ENCODE measurements at places on chromosomes 4 and X.
A peak's percentile ranks its signal among the peaks of the same experiment; 100 is the strongest.

DNA sequence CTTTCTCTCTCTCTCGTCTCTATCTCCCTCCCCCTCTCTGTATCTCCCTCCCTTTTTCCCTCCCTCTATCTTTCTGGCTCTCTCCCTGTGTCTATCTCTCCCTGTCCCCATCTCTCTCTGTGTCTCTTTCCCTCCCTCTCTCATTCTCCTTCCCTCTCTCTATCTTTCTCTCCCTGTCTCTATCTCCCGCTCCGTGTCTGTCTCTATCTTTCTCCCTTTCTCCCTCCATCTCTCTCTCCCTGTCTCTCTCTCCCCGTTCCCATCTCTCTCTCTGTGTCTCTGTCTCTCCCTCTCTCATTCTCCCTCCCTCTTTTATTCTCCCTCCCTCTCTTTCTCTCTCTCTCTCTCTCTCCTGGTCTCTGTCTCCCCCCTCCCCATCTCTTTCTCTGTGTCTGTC, 22.9 kb downstream of the IL3RA start:
- DNase-seq = no peak

GRCh38 chr4:102759831-102760644, 730 bp downstream of the MANBA start:
- peak; percentile 40 for DNase-seq

GRCh38 chr4:33187035-33187434, 2466.9 kb downstream of the PCDH7 start:
- DNase-seq = peak; percentile 8

DNA sequence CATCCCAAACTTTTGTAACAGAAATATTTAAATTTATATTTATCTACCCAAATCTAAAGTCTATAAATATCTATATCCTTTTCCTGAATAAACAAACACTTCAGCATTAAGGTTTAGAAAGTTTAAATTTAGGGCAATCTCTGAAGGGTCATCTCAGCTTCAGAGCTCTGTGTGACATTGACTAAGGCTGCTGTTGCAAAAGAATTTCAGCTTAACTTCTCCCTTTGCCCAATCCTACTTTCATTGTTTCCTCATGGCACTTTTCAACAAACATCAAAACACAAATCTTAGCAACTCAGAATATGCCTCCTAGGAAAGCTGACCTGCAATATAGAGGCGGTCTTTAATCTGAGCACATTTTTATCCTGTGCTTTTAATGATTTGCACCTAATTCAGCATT, 79.7 kb upstream of the BANK1 start:
- DNase-seq = no peak

GRCh38 chr4:89469930-89470375, 162.4 kb upstream of the GPRIN3 start:
- peak; percentile 25 for DNase-seq

DNA sequence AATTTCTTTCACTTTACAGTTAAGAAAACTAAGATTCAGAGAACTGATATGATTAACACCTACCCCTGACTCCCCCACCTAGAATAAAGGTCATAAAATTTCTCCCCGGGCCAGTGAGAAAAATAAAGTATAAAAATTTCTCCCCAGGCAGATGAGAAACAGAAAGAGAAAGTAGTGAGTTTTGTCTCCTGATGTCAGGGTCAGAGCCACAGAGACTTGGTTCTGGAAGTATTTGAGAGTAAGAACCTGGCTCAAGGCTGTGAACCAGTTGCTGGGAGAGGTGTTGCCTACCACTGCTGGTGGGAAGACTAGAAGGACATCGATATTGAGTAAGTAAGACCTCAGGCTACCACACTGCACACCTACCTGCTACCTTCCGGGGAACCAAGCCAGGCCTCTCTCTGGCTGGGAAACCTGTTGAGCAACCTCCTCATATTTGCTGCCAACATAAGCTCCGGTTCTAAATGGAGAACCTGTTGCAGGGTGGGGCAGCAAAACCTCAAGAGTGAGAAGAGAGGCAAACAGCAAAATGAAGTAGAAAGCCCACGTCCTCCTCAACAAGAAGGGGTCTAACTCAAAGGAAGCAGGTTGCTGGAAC, 104.2 kb upstream of the PUDP start:
- DNase-seq = no peak

DNA sequence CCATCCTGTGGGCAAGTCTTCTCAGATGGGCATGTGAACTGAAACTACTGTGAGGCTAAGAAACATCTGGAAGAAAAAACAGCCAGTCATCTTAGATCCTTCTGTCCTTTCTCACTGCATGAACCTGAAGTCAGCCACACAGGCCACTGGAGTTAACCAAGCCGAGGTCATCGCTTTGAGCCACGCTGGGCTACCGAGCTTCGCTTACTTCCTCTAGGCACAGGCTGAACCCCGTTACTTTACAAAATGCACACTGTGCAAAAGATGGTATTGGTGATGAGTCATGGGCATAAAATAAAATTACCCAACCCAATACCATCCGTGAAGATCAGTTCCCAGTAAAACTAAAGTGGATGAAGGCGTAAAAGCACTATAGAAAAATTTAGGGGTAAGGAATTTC, 86.2 kb downstream of the MTMR1 start:
- no peak for DNase-seq

- no peak for DNase-seq
Measured at GRCh38 chrX:143634663-143635455, 1.0 kb downstream of the SLITRK4 start.

Measured in GM12878 (cell line).